ENCODE measurements at places on chromosomes 11 and 22.
A peak's percentile ranks its signal among the peaks of the same experiment; 100 is the strongest.

GRCh38 chr22:49824185-49824925 lies 3.3 kb downstream of the BRD1 start:
- no peak for DNase-seq

GRCh38 chr22:41201141-41201540 lies 4.0 kb upstream of the L3MBTL2 start:
- DNase-seq = no peak

- DNase-seq = no peak
Measured at GRCh38 chr11:36375353-36376008, 79.4 kb downstream of the PRR5L start.

DNA sequence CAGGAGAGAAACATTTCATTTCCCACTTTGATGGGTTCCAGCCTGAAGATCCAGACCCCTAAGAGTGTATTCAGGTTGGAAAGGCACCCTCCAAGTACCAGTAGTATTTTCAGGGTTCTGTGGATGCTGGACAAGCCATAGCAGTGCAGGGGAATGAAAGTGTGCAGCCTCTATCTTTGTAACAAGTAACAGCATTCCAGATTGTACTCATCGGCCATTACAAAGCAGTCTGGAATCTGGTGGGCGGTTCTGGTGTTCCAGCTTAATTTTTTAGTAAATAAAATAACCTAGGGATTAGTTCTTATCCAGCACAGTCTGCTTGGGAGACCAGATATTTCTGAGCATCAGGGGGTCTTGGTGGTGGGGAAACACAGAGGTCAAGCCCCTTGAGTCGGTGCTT lies 22.6 kb downstream of the APLNR start:
- DNase-seq = peak; percentile 36

DNA sequence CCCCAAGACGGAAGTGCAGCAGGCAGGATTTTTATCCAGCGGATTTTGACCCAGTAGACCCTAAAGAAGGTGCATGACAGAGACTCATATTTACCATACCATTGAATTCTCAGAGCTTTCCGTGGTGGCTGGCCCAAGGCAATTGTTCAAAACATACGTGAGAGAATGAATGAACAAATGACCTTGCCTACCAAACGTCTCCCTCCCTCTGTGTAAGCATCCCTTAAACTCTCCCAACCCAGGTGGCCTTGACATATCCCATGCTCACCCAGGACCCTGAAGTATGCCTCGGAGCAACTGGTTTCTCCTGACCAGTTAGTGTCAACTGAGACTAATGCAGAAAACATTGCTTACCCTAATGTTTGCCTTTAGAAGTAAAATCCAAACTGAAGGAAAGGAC lies 154.9 kb downstream of the TEAD1 start:
- no peak for DNase-seq

- DNase-seq = no peak
Measured at GRCh38 chr22:40877488-40877887, 15.6 kb upstream of the DNAJB7 start.

GRCh38 chr11:9029422-9029821 lies 25.6 kb upstream of the NRIP3 start:
- DNase-seq = no peak

- no peak for DNase-seq
Measured at GRCh38 chr22:27378311-27378800, 423.2 kb downstream of the MN1 start.

DNA sequence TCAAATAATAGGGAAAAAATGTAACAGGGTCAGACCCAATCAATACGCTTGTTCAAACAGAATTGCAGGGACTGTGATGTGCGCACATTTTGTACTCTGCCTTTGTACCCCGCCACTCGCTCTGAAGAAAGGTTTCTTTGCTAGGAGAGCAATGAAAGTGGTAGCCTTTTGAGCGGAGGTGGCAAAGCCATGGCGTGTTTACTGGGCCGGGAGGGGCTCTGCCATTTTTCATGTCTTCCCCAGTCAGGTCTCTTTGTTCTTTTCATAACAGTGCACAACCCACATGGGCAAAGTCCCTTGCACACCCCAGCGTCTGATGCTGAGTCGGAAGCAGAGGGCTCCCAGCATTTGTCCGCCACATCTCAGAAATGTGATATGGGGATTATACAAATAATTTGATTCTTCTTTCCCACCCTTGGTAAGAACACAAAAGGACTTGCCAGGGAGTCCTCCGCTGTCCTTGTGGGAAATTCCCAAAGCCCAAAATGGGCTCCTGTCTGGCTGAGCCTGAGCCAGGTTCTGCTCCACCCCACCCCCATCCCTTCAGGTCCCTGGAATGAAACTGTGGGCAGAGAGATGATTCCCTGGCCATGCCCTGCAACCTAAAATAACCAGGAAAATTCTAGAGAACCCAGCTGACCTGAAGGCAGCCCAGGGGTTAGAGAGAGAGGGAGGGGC lies 36.6 kb downstream of the C11orf58 start:
- no peak for DNase-seq

- DNase-seq = no peak
Measured at GRCh38 chr22:28115426-28115825, 196.4 kb upstream of the PITPNB start.

GRCh38 chr11:126410649-126411048 lies 55.2 kb downstream of the ST3GAL4 start:
- peak; percentile 48 for DNase-seq

DNA sequence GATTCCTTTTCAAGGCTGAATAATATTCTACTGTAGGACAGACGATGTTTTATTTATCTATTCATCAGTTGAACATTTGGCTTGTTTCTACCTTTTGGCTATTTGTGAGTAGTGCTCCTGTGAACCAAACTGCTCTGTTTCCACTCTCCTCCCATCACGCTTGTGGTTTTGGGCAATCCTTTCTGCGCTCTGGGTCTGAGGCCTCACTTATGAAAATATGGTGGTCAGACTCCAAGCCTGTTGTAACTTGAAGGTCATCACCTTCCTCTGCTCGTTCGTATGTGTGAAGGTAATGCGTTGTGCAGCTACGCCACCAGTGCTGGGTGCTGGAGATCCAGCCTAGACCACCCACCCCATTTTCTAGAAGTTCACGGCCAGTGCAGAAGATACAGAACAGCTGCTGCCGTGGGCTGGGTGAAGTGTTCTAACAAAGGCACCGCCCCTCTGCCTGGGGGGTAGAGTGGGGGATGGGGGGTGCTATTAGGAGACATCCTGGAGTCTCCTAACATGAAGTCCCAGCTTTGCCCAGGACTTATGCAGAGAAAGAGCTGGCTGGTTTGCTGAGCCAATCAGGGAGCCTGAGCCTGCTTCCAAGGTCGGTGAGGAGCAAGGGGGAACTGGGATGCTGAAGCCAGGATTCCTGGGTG lies 21.0 kb downstream of the PTPN5 start:
- no peak for DNase-seq

DNA sequence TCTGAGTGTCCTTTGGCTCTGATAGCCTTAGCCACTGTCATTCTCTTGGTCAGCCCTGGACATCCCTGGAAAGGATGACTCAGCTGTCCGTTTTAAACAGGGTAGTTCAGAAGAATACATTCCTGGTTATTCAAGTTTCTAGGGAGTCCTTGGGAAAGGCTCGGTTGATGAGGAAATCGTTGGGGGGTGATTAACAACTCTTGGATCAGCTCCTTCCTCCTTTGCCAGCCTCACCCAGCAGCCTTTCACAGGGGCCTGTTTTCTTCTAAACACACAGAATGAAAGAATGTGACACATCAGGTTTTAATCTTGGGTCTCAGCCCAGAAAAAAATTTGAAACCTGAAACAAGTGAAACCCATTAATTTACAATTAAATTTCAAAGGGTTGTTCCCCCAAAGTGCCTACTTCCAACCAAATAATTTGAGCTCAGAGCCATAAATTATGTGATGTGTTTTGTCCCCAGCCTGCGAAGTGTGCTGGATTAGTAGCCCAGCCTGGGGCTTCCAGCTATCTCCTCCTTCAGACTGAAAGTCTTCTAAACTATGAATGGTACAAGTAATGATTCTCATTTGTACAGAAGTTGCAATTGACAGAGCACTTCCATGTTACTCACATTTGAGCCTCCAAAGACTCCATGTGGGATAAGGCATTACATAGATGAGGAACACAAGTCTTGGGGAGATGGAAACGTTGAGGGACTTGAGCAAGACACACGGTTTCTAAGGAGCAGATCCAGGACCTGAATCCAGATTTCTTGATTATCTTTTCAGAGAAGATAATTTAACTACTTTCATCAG lies 19.3 kb upstream of the MRGPRX2 start:
- peak; percentile 84 for DNase-seq

DNA sequence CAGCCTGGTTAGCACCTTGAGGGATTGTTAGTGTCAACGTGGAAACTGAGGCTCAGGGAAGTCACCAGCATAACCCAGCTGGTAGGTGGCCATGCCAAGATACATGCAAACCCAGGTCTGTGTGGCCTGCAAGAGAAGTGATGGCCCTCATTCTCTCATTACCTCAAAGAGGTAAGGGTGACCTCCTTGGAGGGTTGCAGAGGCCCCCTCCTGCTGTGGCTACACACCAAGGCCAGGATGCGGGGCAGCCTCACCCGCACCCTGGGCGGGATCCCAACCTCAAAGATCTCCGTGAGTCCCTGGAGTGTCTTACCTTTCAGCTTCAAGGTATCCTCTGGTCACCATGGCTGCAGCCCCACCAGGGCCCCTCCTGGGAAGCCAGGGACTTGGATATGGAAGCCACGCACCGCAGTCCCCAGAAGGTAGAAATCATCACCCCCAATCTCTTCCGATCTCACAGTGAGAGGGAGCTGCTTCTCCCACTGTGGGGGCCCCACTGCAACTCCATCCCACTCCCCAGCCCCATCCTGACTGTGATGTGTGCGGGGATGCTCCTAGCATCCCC lies 95.4 kb downstream of the MORC2 start:
- no peak for DNase-seq

DNA sequence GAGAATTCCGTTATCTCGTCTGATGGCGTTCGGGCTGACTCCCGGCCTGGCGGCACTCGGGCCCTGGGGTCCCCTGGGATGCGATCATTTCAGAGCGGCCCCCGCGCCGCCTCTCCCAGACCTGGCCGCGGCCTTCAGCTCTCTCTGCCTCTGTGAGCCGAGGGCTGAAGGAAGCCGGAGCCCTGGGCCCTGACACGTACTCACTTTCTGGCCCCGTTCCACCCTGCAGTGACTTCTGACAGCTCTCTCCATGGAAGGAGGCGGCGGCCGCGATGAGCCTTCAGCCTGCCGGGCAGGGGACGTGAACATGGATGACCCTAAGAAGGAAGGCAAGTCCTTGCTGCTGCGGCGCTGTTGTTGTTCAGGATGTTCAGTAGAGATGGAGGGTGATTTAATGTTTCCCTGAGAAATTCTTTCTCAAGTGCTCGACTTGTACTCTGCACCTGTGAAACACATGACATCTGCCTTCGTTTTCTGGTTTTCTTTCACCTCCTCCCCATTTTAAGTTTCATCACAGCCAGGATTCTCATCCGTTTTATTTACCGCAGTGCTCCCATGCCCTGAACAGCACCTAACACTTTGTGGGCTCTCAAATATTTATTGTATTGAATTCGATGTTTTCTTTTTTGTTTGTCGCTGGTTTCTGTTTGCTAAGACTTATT lies 612 bp downstream of the GTSE1 start:
- DNase-seq = no peak
